ENCODE measurements at places on chromosomes 6 and 20.
A peak's percentile ranks its signal among the peaks of the same experiment; 100 is the strongest.

DNA sequence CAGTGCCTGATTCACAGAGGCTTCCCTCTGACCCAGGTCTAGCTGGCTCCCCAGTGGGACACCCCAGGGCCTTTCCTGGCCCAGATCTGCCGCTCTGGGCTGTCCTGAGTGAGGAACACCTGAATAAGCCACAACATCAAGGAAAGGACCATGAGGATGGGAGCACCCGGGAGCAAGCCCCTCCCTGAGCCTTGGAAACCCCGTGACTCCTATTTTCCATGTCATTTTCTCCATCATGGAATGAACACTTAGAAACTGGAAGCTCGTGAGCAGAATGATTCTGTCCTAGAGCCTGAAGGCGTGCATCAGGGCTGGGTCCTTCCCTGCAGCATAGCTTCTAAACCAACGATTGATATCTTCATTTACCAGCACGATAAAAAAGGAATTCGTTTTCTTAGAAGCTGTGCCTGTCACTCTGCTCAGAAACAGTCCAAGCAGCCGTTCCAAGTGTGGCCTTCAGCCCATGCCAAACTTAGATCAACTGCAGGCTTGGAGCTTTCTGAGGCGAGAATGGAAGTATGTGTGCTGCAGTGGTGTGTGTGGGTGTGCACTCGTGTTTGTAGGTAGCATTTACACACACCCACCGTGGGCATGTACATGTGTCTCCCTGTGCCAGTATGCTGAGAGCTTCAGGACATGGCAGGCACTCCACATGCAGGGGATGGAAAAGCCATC, 83.2 kb upstream of the FOXC1 start:
- no peak for DNase-seq

GRCh38 chr6:117624869-117625481, 22.7 kb upstream of the GOPC start:
- no peak for DNase-seq

- DNase-seq, result no peak
Measured at GRCh38 chr6:33947916-33948594, 144.3 kb upstream of the MLN start.

DNA sequence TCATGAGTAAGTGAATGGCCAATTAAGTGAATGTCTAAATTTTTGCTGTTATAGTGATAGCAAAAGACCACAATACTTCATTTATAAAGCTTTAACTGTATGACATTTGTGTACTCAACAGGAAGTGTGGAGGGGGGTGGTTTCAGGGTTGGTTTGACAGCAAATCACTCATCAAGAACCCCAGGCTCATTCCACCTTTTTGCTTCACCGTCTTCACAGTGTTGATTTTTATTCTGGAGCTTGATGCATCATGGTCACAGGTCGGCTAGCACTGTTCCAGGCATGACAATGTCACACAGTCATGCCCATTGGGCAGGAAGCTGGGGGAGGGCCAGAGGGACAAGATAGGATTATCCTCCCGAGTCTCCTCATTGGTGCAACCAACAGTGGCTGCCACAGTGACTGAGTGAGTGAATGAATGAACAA, 75.0 kb downstream of the MDGA1 start:
- DNase-seq, result no peak

DNA sequence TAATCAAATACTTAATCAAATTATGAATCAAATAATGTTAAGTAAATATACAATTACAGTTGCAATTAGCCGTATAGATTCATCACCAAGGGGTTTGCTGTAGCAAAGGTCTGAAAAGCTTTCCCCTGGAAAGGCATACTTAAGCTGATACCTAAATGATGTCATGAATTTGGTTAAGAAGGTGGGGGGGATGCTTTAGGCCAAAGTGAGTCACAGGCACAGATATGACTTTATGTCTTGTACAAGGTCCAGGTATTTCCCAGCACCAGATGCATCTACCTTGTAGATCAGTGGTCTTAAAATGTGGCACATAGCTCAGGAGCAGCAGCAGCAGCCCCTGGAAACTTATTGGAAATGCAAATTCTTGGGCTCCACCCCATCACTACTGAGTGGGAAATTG, 557.3 kb upstream of the CDH4 start:
- DNase-seq, result no peak

DNA sequence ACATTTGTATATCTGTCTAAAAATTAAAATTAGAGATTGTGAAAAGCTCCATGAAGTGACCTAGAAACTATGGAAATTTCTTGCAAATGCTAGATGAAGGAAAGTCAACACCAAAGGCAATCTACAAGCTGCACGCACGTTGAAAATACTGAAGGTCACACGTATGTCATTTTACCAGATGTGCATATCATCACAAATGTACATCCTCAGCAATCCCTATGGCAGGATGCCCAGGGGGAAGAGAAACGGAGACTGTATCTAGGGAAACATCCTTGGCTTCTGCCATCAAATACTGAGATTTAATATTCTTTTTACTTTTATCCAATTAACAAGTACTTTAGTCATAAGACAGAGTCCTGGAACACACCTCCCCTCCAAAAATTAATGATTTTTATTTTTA, 672.0 kb downstream of the RNF144B start:
- no peak for DNase-seq

GRCh38 chr6:37628611-37629320, 68.9 kb downstream of the MDGA1 start:
- DNase-seq, result no peak

DNA sequence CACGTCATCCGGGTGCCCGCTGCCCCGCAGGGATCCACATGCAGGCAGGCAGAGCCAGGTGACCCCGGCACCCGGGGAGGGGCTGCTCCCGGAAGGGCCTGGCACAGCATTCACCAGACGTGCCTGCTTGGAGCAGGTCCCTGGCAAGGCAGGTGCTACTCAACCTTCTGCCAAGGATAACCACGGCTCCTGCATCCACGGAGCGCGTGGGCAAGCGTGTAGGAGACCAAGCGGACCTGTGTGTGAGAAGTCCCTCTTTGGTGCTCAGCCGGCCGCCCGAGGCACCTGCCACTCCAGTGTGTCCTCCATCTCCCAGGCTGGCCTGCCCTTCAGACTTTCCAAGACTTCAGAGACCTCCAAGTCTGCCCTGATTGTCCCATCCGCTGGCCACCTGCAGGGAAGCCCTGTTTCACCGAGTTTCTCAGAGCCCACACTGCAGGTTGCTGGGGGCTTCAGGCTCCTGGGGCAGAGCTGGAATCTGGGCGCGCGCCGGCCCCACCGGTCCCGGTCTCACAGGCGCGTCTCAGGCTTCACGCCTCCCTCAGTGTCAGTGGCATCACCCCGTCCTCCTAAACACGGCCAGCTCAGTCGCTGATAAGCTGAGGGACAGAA, 124.3 kb downstream of the DLL1 start:
- DNase-seq, result peak; percentile 51
